ENCODE measurements at places on chromosomes 16 and 17. TPM values are rescaled to one million over a fixed set of nuclear protein-coding genes. Genes with fewer than 3 reads are reported as not detected.

The PNPO gene
- total RNA-seq = 28.7 TPM

The SPAG9 gene
- total RNA-seq = 134 TPM

The TMEM11 gene
- total RNA-seq = 16.2 TPM

The GPRC5B gene
- total RNA-seq = 0.20 TPM

The KRTAP3-2 gene
- total RNA-seq = not detected
